ENCODE measurements at places on chromosomes 12 and 14.

DNA sequence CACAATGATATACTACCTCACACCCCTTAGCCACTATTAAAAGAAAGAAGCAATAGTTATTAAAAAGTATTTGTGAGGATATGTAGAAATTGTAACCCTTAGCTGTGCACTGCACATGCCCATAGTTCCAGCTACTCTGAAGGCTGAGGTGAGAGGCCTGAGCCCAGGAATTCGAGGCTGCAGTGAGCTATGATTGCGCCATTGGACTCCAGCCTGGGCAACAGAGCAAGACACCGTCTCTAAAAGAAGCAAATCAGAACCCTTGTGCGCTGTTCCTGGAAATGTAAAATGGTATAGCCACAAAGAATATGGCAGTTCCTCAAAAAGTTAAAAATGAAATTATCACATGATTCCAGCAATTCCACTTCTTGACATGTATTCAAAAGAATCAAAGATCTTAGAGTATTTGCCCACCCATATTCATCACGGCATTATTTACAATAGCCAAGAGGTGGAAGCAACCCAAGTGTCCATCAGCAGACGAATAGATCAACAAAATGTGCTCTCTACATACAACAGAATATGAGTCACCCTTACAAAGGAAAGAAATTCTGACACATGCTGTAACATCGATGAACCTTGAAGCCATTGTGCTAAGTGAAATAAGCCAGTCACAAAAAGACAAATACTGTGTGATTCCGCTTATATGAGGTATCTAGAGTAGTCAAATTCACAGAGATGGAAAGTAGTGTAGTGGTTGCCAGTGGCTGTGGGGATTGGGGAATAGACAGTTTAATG, 23.7 kb upstream of the YLPM1 start:
- no peak for DNase-seq

- DNase-seq: no peak
Measured at GRCh38 chr14:104254735-104255400, 116.5 kb downstream of the KIF26A start.

DNA sequence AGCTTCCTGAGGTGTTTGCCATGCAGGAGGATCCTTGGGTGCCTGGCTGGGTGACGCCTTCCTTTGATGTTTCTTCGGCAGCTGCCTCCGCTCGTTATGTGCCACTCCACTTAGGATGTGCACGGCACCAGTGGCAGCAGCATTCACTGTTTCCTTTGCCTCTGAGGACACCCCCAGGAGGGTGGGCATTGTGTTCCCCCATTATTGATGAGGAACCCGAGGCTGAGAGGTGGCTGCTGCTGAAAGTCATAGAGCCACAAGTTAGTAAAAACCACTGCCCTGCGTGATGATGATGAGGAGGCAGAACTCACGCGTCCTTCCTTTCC, 41.2 kb downstream of the EP400 start:
- no peak for DNase-seq

- no peak for DNase-seq
Measured at GRCh38 chr14:92122761-92123160, 992 bp downstream of the CPSF2 start.

- DNase-seq: no peak
Measured at GRCh38 chr12:68158432-68158831, 1.1 kb downstream of the IFNG start.

DNA sequence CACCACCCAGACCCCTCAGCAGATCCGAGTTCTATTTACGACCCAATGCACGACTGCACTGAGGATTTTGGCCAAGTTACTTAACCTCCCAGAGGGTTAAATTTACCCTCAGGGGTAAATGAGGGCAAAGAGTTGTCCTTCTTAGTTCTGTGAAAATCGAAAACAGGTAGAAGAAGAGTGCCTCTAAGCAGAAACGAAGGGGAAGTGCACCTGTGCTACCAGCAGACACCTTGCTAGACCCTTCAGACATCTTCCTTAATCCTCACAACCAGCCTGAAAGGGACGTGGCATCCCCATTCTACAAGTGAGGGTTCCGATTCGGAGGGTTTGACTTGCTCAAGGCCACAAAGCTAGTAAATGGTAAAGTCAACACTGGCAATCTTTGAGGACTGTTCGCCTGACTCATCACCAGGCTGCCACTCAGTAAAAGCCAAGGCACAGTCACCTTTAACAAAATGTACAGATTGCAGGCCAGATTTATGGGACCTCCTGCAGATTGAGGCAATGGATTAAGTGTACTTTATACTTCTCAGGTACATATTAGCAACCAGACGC, 1.6 kb downstream of the GSG1 start:
- no peak for DNase-seq

GRCh38 chr14:96252999-96253539, 2.9 kb upstream of the BDKRB1 start:
- no peak for DNase-seq

- no peak for DNase-seq
Measured at GRCh38 chr14:71478542-71478941, 453.7 kb upstream of the RGS6 start.

- DNase-seq: no peak
Measured at GRCh38 chr14:65074449-65075150, 27.7 kb downstream of the MAX start.

DNA sequence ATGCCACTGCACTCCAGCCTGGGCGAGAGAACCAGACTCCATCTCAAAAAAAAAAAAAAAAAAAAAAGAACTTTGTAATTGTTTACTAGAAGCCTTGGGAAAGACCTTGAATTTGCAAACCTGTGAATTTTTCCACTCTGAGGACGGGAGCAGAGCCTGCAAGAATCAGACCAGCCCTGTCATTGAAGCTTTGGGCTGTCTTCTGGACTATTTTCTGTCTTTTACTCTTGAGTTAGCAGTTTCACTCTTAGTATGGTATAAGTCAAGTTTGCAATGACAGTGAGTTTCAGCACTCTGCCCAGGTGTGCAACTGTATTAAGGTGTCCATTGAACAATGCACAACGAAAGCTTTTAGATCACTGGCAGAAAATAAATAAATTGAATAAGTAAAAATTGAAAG, 81.4 kb upstream of the KRAS start:
- DNase-seq: no peak

- DNase-seq: no peak
Measured at GRCh38 chr12:127306604-127307215, 960.3 kb upstream of the TMEM132C start.

DNA sequence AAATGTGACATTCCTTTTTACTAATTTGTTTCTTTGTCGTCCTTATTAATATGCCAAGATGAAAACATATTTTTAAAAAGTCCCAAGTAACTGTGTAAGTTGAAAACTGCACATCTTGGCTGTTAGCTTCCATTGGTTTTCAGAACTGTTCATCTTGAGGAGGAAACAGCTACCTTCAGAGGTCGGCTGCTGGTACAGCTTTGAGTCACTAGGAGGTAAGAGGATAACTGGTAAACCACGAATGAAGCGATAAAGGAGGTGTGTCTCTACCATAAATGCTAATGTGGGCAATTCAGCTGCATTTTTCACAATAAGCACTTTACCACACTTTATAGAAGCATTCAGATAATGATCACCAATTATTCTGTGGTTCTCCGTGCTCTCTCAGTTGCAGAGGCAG, 137.5 kb upstream of the KRAS start:
- no peak for DNase-seq

DNA sequence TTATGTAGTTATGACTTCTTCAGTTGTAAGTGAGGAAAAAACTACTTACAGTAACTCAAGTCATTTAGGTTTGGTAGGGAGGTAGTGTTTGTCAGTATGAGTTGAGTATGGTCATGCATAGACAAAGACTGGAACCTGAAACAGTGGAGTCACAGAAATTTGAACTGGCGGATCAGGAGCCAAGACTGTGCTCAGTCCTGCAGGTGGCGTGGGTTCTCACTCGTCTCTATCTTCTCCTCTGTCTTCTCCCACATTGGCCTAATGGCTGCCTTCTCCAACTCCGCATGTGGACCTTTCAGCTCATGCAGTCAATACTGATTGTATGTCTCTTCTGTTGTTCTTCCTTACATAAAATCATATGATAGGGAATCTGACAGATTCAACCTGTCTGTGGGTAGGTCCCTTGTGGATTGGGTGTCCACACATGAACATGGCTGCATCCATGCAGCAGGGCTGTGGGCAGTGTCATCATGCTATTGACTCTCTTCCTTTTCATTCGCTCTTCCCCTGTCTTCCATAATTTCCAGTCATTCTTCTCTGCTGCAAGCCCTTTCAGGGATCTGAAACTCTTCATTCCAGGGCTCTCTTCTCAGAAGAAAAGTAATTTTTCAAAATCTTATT, 78.8 kb upstream of the NEDD1 start:
- no peak for DNase-seq

DNA sequence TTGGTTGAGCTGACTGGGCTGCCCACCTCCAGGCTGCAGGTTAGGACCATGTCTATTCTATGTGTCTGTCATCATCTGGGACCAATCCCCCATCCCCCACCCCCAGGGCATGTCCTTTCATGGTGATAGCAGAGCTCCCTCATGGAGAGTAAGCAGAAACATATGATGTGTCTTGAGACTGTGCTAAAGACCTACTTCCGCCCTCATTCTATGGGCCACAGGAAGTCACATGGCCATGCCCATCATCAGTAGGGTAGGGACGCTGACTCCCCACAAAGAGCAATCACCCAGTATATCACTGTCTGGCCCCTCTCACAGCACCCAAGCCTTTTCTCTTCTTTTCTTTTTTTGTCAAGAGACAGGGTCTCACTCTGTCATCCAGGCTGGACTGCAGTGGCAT, 99.7 kb downstream of the CMKLR1 start:
- no peak for DNase-seq

- no peak for DNase-seq
Measured at GRCh38 chr14:92987148-92987570, 64.2 kb downstream of the CHGA start.

- DNase-seq: no peak
Measured at GRCh38 chr12:104738331-104738730, 219.8 kb downstream of the SLC41A2 start.

DNA sequence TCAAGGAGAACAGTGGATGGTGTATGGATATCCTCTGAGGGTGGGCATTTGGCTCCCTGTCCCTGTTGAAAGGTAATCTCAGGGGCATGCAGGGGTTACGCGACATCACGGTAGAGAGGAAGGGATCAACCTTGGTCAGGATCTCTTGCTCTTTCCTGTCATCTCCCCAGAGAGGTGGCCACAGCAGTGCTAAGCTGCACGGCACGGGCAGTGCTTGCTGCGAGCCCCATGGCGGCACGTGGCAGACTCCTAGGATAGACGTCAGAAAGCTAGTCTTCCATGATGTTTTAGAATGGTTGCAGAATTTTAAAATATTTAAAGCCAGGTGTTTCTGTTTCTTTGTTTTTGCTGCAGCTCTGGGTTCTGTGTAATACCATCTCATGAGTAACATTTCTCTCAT, 41.0 kb downstream of the DYNC1H1 start:
- no peak for DNase-seq

DNA sequence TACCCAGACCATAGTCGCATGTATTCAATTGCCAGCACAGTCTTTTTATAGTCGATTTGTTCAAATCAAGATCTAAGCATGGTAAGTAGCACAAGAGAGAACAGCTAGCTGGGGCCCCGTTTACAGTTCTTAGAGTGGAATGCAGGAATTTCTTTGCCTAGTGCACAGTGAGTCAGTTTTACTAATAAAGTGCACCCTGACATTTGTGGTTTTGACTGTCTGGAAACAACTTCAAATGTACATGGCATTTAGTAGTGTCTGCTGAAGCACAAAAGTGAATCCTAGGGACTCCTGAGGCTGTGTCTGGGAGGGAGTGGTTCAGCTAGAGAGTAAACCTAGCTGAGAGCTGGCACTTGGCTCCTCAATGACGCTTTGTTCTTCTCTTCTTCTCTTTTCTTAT, 64.9 kb downstream of the TMX1 start:
- no peak for DNase-seq

- DNase-seq: no peak
Measured at GRCh38 chr12:80553316-80553715, 109.3 kb downstream of the PTPRQ start.

DNA sequence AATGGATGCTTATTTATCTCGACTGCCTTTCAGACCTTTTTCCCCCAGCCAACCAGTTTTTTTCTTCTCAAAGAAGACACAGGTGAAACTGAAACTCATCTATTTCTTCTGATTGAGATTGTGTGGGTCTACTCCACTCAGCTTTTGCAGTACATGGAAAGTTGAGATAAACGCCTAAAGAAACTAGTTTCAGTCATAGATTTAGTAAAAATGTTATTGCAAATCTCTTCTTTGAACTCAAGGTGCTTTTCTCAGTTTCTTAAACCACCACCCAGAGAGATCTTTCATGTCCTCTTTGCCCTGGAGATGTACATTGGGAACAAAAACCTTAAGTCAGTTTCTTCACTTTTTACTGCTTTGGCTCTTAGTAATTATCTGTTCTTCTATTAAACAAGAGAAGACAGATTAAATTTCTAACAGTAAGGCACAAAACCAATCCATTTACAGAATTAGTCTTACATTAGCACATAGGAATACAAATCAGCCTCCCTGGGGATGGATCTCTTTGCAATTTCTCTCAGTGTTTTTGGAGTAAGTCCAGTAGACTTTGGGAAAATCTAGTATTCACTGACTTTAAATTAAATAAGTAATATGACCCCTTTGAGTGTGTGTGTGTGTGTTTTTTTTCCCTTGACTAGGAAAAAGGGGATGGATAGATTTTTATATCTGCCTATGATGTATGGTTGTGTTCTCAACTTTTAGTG, 11.6 kb downstream of the FBXW8 start:
- DNase-seq: no peak

GRCh38 chr12:41186026-41186425, 2.1 kb upstream of the PDZRN4 start:
- no peak for DNase-seq

- no peak for DNase-seq
Measured at GRCh38 chr12:124365726-124366430, 71.0 kb downstream of the RFLNA start.

GRCh38 chr14:103314496-103315277, 19.4 kb upstream of the EIF5 start:
- no peak for DNase-seq

DNA sequence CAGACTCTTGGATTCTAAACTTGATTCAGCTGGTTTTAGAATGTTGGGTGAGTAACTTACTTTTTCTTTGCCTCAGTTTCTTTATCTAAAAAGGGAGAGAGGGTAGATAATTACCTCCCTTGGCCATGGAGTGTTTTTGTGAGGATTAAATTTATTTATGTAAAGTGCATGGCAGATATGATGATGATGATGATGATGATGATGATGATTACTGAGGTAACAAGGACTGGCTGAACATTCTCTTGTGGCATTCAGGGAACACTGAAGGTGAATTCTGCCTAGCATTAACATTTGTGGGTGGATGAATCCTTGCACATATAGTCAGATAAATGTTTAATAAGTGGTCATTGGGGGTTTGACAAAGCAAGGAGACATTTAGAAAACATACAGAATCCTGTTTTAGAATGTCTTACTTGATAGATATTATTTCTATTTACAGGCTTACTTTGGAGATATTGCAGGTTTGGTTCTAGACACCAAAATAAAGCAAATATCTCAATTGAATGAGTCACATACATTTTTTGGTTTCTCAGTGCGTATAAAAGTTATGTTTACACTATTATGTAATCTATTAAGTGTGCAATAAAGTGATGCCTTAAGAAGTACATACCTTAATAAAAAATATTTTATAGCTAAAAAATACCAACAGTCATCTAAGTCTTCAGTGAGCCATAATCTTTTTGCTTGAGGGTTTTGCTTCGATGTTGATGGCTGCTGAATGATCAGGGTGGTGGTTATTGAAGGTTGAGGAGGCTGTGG, 123.2 kb downstream of the SNAPC1 start:
- no peak for DNase-seq
